ENCODE measurements at places on chromosomes 5 and 9.

DNA sequence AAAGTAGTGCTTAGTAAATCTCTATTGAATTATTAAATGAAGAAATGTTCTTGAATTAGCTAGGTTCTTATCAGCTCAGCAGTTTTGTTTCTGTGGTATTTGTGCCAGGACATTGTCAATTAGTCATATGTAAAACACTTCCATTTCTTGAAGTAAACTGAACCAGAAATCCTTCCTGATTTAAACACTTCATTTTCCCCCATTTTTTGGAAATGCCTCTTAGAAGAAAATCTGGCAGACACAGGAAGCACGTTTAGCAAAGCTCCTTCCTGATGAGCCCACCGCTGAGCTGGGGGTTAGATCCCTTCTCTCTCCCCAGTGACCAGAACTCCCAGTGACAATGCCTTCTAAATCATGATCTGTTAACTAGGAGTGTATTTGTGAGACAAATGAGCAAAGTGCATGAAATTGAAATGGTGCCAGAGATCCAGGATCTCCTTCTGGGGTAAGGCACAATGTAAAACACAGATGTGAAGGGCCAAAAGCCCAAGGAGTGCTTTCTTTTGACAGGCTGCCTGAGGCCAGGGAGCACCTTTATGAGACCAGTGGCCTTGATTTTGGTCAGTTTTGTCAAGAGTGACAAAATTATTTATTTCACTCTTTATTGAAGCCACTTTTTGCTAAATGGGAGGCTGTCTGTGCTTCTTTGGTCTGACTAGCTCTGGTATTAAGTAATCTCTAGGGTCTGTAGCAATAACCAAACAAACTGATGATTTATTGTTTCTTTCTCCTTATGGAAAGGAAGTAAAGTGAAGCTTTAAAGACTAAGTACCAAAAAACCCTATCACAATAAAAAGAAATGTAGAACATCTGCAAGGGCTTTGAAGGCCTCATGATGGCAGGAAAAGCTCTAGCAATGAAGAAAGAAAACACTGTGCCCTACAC lies 25.5 kb upstream of the RUSC2 start:
- no peak for DNase-seq

DNA sequence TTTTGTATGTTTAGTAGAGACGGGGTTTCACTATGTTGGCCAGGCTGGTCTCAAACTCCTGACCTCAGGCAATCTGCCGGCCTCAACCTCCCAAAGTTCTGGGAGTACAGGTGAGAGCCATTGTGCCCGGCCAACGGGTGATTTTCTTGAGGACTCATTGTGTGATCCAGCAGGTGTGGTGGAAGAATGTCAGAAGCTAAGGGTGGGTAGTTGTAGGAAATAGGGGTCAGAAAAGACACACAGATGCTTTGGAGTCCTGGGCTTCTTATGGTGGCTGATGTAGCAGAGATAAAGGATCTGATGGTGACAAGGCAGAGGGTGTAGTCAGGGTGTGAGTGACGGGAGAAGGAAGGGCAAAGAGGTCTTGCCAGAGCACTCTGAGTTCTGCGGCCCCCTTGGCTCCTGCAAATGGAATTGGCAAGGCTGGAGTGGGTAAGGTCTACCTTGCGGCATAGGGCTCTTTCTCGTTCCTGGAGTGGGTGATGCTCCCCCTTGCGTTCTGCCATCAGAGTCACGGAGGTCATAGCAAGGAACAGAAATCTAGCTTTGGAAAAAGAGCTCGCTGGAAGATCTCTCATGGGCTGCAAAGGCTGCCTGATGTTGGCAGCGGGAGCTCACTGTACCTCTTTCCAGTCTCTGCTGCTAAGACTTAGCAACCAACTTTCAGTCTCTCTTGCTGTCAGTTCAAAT lies 97.2 kb downstream of the SREK1 start:
- DNase-seq: no peak

- no peak for DNase-seq
Measured at GRCh38 chr9:76730801-76731200, 33.4 kb upstream of the PCA3 start.

GRCh38 chr5:98498028-98498427 lies 275.4 kb upstream of the RGMB start:
- DNase-seq: no peak

- no peak for DNase-seq
Measured at GRCh38 chr9:111524731-111525055, 286 bp upstream of the ZNF483 start.

DNA sequence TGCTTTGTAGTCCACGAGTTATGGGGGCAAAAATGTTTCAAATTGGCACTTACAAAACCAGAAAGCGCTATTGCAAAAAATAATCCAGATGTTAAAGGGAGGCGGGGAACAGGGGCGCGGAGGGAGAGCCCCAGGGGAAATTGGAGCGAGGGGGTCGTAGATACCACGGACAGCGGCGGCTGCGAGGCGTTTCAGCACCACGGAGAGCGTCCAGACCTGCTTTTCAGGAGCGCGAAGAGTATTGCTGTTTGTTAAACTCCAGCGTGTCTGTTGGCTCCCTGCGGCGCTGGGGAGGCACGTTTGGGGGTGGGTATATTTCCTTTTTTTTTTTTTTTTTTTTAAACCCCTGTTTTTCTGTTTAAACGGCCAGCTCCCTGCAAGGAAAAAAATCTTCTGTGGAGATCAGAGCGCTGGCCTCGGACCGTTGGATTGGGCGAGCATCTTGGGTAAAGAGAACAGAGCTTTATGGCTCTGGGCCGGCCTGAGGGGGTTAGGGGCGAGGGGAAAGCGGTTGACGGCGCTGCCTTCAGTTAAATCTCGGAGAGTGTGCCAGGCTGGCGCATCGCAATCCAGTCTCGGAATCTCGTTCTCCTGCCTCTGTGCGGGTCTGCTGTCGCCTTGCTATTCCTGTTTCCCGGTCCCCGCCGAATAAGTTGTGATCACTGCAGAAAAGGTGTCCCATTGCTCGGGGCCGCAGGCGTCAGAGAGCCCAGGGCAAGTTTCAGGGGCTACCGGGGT lies at the start of gene GLRA1:
Gene GLRA1 (minus strand): TSS at position 288 of the 738 bp plus-strand sequence. CDS start 302 bp downstream, outside the sequence.
- DNase-seq: no peak

- no peak for DNase-seq
Measured at GRCh38 chr5:7391814-7392692, 3.9 kb upstream of the ADCY2 start.
